Fibroblast of the aortic adventitia (primary cell): ENCODE measurements at places on chromosomes 11 and 22.

DNA sequence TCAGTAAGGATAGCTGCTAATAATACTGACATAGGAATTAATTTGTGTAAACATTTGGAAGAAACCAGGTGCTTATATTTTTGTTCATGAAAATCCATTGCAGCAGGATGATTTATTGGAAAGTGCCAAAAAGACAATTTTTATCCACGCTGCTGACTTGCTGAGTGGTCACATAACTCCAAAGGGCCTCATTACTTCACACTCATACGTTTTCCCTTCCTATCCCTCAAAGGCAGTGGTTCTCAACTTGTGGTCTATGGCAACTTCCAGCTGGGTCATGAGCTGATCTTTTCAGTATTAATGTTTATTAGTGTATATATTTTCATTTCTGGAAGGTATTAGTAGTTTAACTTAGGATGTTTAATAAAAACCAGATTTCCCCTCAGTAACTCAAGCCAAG lies 178.1 kb downstream of the UVRAG start:
- DNase-seq = no peak

GRCh38 chr22:20024225-20024624 lies 3.3 kb downstream of the TANGO2 start:
- no peak for DNase-seq

GRCh38 chr11:117668321-117668751 lies 128.7 kb downstream of the DSCAML1 start:
- DNase-seq = no peak

GRCh38 chr11:10540546-10540914 lies 457 bp downstream of the RNF141 start:
- peak; percentile 33 for DNase-seq

DNA sequence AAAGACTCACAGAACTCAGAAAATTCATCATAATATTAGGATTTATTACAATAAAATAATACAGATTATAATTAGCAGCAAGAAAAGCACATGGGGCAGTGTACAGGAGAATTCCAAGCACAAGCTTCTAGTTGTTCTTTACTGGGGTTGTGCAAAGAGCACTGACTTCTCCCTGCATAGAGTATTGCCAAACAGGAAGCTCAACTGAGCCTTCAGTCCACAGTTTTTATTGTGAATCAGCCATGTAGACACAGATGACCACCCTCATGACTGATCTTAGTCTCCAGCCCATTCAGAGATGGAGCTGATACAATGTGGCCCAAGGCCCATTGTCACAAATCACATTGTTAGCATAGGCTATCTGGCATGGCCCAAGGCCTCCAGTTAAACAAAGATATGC lies 798.9 kb downstream of the KCNA4 start:
- no peak for DNase-seq

GRCh38 chr11:12235947-12236743 lies 125.8 kb downstream of the MICAL2 start:
- peak; percentile 78 for DNase-seq

- no peak for DNase-seq
Measured at GRCh38 chr22:20218326-20218872, 49.7 kb downstream of the RTN4R start.

DNA sequence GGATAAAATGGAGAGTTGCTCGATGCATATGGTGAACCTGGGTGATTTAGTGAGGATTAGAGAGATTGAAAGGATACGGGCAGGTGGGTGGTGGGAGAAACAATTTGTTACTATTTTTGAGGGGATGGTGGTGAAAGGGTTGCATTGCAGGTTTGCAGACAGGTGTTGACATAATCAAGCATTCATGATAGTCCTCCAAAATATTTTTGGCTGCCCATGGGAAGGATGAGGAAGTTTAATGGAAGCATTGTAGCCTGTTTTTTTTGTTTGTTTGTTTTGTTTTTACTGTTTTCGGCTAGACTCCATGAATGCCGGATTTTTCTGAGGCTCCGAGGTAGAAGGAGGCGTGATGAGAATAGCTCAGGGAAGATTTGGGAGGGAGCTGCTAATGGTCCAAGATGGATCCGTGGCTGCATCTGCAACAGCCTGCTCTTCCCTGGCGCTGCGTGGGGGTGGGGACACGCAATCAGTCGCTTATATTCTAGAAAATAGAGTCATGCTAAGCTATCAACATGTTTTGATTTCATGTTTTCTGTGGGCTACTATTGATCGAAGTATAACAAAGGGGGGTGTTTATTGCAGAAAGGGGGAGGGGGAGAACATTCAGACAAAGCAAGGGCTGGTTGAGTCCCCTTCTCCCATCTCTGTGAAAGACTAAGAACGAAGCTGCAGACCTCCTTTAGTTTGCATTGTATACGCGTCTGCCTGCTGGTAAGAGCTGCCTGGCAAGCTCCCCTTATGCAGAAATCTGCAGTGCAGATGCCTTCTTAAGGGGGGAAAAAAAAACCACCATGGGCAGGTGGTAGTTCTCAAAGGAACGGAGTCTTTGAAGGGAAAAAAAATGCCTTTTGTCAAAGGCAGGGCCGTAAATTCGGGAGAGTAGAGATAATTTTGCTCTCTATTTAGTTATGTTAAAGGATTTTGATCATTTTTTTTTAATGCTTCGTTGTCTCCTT lies 1.0 kb downstream of the RTN3 start:
- no peak for DNase-seq

- no peak for DNase-seq
Measured at GRCh38 chr11:33575311-33575710, 125.3 kb downstream of the C11orf91 start.

- peak; percentile 76 for DNase-seq
Measured at GRCh38 chr11:84398017-84398626, 1112.0 kb upstream of the CCDC90B start.

DNA sequence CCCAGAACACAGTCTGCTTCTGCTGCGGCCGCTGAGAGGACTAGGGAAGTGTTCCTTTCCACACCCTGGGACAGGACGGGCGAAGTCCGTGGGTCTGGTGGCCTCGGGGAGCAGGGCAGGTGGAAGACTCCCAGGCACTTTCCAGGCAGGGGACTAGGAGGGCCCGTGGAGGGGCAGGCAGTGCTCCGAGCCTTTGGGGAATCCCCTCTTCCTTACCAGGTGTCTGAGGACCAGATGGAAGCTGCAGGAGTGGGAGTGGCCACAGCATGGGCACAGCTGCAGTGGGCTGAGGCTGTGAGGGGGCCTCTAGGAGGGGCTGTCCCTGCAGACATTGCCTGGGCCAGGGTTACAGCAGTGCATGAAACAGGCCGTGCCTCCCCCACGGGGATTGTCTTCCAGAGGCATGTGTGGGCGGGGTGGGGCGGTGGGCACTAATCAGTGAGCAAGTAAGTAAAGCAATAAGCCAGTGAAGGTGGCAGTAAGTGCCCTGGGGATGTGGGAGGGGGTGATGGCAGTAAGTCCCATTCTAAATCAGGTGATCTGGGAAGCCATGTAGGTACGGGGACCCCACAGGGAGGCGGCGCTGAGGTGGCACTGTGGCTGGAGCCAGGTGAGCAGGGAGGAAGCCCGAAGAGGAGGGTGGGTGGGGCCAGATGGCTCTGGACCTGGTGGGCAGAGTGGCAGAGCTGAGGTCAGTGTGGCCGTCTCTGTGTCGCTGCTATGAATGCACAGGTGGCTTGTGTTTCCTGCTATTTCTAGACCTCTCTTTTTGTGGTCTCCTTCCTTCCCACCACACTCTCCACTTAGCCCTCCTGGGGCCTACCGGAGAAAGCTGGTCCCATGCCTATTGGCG lies 66.4 kb downstream of the CTTN start:
- DNase-seq = no peak

DNA sequence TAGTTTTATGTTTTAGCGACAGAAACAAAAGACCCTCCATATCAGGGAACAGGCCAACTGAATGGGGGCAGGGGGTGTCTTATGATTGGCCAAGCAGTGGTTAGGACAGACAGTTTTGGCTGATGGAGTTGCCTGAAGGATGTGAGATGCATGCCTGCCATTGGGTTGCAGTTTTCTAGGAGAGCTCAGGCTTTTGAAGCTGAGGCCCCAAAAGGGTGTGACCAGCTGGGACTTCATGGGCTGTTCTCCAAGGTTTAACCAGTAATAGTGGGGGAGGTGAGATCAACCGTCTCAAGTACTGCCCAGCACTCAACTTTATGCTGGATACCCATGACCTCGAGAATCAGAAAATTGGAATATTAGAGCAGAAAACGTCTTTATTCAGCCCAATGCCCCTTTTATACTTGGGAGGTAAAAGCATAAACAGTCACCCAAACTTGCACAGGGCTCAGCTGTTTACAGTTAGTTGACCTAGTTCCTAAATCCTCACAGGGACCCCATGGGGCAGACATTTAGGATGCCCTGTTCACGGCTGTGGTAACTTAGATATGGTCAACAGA lies 13.5 kb downstream of the DTX4 start:
- DNase-seq = no peak

DNA sequence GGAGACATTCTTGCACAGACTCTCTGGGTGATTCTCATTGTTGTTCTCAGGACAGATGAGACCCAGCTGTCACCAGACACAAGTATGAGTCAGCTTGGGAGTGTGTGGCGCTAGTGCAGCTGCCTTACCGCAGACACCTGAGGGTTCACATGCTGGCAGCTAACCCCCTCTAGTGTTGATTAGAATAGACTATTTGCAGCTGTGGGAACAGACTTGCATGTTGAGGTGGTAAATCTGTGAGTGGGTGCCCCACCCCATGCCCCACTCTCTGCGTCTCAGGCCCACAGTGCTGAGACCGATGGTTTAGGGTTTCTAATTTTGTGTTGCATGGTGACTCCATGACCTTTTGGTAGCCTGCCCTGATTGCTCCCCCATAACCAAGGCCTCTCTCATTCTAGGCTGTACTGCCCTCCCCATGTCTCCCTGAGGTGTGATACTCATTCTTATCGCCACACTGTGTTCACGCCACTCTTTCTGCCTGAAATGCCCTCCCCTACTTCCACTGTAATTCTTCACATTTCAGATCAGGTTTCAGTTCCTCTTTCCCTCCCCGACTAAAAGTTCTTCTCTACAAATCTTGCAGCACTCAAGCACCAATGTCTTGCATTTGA lies 73.7 kb upstream of the KIRREL3 start:
- DNase-seq = peak; percentile 19

DNA sequence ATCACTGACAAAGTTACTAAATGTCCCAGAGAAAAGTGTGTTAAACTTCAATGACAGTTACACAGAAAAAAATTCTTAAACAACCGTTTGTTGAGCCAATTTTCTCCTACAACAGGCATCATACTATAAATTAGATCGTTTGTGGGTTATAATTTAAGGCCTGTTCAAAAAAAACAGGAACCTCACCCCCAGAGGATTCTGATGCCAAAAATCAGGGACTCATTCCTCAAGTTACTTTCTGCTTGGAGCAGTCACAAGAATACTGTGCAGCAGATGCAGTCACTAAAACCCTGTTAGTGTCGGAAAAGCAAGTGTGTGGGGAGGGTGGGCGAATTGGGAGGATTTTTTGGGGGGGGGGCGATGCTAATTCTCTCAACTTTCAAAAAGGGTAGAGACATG lies 657 bp downstream of the CWC15 start:
- DNase-seq = no peak

DNA sequence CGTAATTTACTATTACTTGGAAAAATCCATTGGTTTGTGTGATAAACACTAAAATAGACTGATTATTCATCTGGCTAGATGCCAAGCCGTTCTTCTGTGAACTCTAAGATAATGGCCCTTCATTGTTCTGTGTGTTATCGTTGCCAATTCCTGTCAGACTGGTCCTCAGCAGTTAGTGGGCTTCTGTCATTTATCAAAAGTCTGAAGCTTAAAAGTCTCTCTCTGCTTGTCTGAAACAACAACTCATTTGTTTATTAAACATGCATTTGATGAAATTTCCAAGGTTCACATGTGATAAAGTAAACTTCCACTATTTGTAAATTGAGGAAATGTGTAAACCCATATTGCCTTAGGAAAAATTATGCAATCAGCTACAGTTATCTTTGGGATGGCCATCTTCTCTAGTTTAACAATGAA lies 21.1 kb upstream of the RDX start:
- DNase-seq = peak; percentile 73

GRCh38 chr22:19891317-19892256 lies 36.9 kb upstream of the GNB1L start:
- peak; percentile 52 for DNase-seq

DNA sequence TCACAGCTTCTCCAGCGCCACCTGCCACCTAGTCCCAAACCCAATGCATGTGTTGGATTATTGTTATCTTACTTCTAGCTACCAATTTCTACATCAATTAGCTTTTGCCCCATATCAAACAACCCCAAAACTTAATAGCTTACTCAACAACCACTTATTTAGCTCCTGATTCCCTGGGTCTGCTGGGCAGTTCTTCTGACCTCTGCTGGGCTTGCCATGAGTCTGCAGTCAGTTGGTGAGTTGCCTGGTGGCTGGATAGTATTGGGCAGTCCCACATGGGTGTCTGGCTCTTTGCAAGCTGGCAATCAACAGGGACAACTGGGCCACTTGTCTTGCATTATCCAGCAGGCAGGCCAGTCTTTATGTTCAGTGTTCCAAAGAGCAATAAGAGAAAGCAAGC lies 13.6 kb upstream of the MS4A15 start:
- no peak for DNase-seq

- DNase-seq = no peak
Measured at GRCh38 chr22:42895087-42895486, 38.0 kb upstream of the ARFGAP3 start.

GRCh38 chr22:36640106-36640672 lies 63.4 kb downstream of the CACNG2 start:
- no peak for DNase-seq
